Caco-2 (cell line): ENCODE measurements at places on chromosomes 1 and 21.

DNA sequence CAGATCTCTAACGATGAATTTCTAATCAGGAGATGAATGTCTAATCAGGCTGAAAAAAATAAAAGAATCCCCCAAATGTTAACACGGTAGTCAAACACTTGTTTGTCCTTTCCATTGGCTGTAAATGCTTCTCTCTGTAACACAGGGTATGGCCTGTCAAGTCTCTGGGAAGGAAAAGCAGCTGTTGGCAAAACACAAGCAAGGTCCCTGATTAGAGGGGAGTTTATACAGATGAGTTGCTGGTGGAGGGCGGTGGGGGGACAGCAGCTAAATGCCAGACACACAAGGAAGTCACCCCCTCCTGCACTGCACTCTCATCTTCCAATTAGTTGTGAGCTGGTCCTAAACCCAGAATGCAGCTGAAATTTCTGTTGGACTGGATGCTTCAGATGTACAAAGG lies 51.0 kb downstream of the PGBD5 start:
- DNase-seq, result no peak

DNA sequence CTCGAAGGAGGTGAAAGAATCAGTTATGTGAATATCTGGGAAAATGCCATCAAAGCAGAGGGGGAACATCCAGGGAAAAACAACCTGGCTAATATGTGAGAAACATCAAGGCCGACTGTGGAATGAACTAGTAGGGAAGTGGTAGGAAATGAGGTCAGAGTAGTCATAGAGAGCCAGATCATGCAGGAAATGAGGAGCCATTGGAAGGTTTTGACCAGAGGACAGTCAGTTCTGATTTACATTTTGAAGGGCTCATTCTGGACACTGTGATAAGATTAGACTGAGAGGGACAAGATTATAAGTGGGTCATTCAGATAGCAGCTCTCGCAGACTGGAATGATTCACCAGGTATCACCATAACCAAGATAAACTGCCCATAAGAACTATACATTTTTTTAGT lies 63.7 kb downstream of the SYT14 start:
- no peak for DNase-seq

GRCh38 chr1:42324398-42325013 lies 10.5 kb downstream of the FOXJ3 start:
- DNase-seq, result no peak

GRCh38 chr1:228798548-228798947 lies 63.3 kb downstream of the RHOU start:
- DNase-seq, result no peak

GRCh38 chr1:35001743-35002142 lies 16.6 kb upstream of the TMEM35B start:
- no peak for DNase-seq

DNA sequence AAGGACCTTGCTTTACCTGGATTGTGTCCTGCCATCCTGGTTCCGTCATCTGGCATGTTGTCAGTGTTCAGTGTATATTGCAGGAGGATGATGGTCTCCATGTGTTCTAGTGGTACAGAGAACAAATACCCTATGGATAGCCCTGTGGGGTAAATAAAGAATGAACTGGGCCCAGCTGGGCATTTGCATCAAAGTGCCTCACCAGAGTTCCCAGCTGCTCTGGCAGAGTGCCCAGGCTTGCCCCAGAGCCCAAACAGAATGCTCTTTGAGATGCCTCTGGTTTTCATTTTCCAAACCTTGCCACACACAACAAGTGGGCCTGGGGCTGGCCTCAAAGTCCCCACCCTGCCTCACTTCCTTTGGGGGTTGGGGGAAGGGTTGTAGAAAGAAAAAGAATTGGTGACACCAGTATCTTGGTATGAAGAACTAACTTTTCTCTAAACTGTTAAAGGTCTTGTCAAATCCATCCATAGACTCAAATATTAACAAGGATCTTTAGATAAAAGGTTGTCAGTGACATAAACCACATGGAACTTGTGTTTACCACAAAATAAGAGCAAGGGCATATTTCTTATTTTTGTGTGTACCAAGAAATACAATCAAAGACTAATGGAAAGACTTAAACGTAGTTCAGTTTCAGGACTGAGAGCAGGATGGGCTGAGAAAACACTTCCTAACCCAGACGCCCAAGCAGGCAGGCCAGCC lies 82.2 kb downstream of the LMO4 start:
- no peak for DNase-seq

GRCh38 chr1:1938276-1938573 lies 19.1 kb upstream of the TMEM52 start:
- DNase-seq, result no peak
